Occipital lobe (tissue), 3 donors: ENCODE measurements at places on chromosomes 5 and 9. TPM values are rescaled to one million over a fixed set of nuclear protein-coding genes. Genes with fewer than 3 reads are reported as not detected.

- no peak for DNase-seq
These were observed 8.5 kb downstream of the PAIP1 start for GRCh38 chr5:43548358-43548757.

- no peak for DNase-seq
These were observed 113.7 kb downstream of the LHFPL2 start for GRCh38 chr5:78534905-78535200.

- no peak for DNase-seq
These were observed 3.8 kb upstream of the FAM120A start for GRCh38 chr9:93447655-93448054.

GRCh38 chr5:54514291-54514690, 3.3 kb upstream of the SNX18 start:
- DNase-seq, result no peak

- no peak for DNase-seq
These were observed 5.5 kb upstream of the SLC46A2 start for GRCh38 chr9:112896131-112896530.

- DNase-seq, result no peak
These were observed 1079.7 kb downstream of the CDH12 start for GRCh38 chr5:21773456-21773855.

GRCh38 chr5:138850865-138851435, 24.2 kb downstream of the LRRTM2 start:
- no peak for DNase-seq

DNA sequence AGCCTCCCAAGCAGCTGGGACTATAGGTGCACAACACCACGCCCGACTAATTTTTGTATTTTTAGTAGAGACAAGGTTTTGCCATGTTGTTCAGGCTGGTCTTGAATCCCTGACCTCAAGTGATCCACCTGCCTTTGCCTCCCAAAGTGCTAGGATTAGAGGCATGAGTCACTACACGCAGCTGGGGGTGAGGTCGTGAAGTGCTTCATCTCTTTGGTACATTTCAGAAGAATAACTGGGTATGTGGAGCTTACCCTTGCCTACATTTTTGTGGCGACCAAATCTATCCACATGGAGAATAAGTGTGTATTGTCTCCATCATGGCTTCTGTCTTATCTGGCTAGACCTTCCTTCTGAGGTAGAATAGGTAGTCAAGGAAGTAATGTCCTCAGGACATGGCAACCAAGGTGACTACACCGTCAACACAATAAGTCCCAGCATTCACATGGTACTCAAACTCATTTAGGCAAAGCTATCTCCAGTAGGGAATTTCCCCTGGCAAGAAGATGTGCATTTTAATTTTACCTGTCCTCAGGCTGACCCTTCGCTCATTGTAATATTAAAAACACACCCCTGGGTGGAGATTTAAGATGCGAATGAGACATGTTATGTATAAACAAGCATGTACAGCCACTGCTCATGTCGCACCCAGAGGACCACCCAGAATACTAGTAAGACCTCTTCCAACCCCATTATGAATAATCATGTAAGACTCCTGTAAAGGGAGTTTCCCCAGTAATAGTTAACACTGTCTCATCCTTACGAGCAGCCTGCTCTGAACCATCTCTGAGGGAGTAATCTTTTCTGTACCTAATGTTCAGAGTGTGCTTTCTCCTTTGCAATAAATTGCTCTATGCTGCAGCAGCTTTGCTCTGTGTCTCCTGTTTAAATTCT, 1173.2 kb downstream of the TAF11L14 start:
- DNase-seq, result no peak

DNA sequence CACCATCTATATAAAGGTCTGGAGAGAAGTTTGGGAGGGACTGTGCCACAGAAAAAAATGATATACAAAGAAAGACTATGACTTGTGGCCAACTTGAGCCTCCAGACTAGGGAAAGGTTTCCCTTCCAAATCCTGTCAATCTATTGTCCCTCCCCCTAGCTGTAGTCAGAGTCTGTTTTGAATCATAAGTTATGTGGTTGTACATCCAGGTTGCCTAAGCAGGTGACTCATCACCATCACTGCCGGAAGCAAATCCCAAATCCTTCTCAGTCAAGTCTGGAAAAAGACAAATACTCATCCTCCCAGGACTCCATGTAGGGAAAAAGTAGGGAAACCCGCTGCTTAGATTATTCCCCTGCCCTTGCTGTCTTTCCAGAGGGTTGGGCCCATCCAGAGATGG, 235.7 kb downstream of the CDK5RAP2 start:
- DNase-seq, result no peak

DNA sequence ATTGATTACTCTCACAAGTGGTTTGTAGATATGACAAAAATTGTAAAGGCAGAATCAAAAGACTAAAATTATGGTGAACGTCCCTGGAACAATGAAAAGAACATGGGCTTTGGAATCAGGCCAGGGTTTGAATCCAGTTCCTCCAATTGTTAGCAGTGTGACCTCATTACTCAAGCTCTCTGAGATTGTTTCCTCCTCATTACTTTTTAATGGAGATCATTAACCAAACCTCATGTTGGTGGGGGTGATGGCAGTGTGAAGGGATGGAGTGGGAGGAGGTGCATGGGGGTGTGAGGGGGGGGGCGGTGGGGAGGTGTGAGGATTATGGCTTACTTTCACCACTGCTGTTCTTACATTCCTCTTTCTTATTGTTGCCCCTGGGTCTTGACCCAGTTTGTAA, 44.1 kb upstream of the FOXE1 start:
- no peak for DNase-seq

DNA sequence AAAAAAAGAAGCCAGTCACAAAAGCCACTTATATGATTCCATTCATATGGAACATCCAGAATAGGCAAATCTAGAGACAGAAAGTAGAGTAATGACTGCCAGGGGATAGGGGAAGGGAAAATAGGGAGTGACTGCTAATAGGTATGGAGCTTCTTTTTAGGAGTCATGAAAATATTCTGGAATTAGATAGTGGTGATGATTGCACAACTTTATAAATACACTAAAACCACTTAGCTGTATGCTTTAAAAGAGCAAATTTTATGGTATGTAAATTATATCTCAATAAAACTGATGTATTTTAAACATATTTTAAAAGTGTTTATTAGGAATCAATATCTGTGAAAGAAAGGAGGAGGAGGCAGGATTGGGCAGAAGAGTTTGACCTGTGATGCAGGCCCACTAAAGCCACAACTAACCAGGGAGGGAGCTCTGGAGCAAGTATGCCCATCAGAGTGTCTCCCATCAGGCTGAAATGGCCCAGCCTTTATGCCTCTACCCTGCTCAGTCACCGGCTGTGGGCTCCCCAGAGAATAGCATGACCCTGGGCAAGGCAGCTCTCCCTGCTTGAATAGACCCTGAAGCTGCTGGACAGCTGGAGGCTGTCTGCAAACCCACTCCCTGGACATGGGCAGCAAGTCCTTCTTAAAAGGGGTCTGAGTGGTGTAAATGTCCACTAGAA, 96.0 kb upstream of the SLC44A1 start:
- DNase-seq, result no peak

DNA sequence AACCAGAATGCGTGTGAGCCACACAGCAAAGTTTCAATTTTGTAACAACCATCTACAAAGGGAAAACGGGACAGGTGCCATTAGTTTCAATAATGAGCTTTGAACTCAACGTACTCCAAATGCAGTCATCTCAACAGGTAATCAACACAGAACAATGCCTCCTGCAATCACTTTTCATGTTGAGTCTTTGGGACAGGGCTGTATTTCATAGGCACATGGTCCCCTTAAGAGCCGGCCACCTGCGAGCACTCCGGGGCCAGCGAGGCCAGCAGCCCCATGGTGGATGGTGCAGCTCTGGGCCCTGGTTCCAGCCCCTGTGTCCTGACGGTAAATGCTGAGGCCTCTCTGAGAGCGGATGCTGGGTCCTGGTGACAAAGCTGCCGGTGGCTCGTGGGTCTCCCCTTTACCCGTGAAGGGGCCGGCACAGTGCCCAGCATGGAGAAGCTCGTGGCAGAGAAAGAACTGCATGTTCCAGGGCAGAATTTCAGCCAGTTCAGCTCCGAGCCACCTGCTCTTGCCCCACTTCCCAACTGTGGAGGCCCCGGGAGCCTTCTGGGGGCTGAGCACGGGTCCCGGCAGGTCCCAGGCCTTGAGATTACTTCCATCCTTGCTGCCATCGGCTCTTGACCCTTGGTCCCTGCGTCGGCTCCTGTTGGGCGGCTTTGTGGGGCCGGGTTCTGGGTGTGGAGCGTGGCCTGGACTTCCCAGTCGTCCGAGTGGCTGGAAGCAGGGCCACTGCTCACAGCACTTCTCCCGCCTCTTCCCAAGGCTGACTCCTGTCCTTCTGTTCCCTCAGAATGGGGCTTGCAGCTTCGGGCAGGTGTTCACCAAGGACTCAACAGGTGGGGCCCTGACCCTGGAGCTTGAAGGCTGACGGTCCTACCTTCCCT, 26.1 kb upstream of the RNU6ATAC start:
- DNase-seq, result no peak

DNA sequence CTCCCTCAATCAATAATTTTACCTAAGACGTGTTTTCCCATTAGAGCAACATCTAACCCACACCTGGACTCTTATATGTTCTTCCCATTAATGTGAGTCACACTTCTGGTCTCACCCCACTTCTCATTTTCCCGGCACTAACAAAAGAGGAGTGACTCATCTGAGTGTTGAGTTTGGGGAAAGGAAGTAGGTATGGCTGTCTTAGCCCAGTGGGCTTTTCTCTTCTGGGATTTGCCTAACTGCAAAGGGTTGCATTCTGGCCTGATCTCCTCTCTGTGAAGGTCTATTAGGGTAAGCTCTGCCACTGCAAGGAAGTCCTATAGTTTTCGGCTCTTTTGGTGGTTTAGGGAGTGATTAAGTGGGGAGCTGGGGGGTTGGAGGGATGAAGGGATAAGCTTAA, 195.6 kb downstream of the KIAA0825 start:
- no peak for DNase-seq

GRCh38 chr5:40619421-40619820, 60.3 kb upstream of the PTGER4 start:
- DNase-seq, result no peak

DNA sequence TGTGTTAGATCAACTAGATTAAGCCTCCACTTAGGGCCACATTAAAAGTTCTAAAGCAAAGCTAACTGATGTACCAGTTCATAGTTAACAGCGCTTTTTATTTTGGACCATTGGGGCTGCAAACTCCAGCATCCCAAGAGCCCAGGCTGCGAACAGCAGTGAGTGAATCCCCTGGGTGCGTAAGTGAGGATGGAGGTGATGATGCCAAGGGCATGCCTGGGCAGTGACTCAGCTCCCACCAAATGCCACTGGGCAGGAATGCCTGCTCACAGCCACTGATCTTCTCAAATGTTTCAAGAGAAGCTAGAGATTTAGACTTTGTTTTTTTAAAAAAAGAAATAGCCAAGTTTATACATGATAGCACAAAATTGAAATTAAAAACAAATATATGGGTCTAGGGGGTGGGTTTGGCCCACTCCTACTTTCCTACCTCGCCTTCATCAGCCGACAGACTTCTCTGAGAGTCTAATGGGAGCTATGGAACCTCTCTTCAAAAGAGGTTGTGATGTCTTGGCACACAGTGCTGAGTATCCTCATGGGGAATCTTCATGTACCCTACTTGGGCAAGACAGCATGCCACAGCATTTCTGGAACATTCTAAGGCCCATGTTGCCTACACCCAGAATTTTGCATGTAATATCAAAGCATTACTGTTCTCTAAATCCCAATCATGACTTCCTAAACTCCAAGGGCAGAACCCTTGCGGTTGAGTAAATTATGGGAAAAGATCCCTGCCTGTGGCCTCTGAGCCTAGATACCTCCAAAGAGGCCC, 398.1 kb downstream of the EBF1 start:
- DNase-seq, result no peak

DNA sequence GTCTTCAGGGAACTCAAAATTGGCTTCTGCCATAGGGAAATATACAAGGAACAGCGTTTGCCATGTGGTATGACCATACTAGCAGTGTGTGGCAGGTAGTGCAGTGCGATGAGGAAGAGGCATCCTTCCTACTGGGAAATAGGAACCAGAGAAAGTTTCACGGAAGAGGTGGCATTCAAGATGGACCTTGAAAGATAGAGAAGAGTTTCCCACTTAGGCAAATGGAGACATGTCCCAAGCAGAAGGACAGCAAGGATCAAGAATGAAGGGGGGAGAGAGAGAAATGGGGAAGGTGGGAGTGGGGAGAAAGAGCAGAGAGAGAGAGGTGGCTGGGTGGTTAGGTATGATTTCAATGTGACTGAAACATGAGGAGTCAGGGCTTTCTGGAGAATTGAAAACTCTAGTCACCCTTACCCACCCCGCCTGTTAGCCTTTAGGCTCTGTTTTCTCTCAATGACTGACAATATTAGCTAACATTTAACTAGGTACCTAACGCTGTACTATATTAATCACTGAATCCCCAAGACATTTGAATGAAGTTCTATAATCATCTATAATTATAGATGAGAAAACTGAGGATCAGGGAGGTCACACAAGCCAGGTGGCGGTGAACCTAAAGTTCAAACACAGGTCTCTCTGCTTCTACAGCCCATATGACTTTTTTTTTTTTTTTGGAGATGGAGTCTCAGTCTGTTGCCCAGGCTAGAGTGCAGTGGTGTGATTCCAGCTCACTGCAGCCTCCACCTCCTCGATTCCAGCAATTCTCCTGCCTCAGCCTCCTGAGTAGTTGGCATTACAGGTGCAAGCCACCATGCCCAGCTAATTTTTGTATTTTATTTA, 171.3 kb downstream of the NR3C1 start:
- no peak for DNase-seq

DNA sequence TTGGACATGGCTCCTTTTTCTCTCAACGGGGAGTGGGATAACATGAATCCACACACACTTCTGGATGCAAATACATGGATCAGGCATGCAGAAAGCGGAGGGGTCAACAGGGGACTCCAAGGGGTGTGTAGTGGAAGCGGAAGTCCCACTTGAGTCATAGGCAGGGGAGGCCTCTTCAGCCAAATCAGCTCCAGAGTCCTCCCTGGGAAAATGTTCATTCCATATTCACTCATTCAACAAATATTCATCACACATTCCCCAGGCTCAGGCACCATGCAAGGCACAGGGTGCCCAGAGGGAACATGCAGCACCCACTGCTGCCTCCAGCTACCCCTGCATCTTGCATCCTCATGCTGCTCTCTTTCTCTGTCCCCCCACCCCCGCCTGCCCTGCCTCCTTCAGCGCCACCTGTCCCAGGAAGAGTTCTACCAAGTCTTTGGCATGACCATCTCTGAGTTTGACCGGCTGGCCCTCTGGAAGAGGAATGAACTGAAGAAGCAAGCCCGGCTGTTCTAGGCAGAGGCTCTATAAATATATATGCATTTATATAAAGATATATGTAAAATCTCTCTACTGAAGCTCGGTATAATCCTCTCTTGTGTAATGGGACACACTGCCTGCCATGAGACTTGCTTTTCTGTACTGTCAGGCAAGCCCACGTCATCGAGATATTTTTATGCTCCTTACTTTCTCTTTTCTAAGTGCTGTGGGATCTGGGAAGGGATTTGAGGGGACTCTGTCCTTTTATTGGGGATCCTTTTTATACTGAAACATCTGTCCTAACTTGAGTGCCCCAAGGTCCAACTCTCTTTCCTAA, 13.6 kb upstream of the AFAP1L1 start:
- no peak for DNase-seq

The LHX3 gene
- total RNA-seq, result not detected

The ZNF366 gene
- total RNA-seq, result 0.94 TPM

The GFI1B gene
- total RNA-seq, result not detected

The MLANA gene
- total RNA-seq, result not detected

The DNM1 gene
- total RNA-seq, result 71.7 TPM

The CKMT2 gene
- 1.2 TPM for total RNA-seq

The CDH18 gene
- 10.0 TPM for total RNA-seq

The ACTBL2 gene
- not detected for total RNA-seq

The GABRA6 gene
- 0.31 TPM for total RNA-seq

The IFNA2 gene
- total RNA-seq, result not detected

The PCDHA12 gene
- 19.8 TPM for total RNA-seq

The PCBD2 gene
- total RNA-seq, result 7.0 TPM
